ENCODE measurements at places on chromosomes 13 and 19.
A peak's percentile ranks its signal among the peaks of the same experiment; 100 is the strongest.

- no peak for DNase-seq
Observed at GRCh38 chr13:73365252-73365651, 306.4 kb downstream of the KLF5 start.

GRCh38 chr19:12987190-12987589 is 8.1 kb upstream of the NFIX start:
- no peak for DNase-seq

- DNase-seq, result no peak
Observed at GRCh38 chr13:78997902-78998629, 339.1 kb upstream of the OBI1 start.

GRCh38 chr19:45558399-45558878 is 26.2 kb downstream of the OPA3 start:
- DNase-seq, result no peak

DNA sequence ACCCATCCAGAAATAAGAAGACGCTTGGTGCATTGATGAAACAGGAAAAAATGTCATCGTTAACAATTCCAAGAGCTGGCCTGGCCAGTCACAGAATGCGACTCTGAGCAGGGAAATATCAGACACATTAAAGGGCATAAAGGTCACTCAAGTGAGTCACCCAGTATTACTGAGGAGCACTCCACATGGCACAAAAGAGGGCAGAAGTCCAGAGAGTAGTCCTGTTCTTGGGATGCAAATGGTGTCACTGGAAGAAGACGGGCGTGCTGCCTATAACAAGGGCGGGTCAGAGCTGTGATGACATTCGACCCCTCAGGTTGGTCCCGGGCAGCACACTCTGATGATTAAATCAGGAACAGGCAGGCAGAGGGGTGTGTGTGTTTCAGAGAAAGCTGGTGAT is 720.3 kb downstream of the UQCRFS1 start:
- DNase-seq, result no peak

GRCh38 chr19:1924320-1924961 is 16.5 kb upstream of the CSNK1G2 start:
- DNase-seq, result no peak

DNA sequence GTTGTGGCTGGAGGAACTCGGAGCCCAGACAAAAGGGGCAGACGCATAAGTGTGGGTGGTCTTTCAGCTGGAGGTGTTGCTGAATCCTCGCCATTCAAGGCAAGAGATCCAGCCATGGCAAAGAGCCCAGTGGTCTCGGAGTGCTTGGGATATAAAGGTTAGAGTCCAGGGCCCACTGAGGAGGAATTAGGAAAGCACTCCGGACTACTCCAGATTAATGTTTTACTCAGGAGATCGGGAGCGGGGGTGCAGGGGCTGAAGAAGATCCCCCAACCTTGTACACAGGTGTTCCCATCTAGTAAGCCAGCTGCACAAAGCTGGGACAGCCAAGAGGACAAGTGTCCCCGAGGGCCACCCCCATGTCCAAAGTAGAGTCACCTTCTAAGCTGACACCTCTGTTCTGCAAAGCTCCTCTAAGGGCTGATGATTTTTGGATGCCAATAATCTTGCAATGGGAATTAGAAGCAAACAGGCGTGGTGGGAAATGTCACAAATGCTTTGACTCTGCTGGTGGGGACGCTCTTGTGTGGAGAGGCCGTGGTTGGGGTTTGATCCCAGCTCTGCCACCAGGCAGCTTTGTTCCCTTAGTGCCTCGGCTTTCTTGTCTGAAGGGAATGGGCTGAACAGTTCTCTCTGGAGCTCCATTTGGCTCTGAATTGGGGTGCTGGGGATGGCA is 194.3 kb upstream of the SOX1 start:
- DNase-seq, result peak; percentile 58

DNA sequence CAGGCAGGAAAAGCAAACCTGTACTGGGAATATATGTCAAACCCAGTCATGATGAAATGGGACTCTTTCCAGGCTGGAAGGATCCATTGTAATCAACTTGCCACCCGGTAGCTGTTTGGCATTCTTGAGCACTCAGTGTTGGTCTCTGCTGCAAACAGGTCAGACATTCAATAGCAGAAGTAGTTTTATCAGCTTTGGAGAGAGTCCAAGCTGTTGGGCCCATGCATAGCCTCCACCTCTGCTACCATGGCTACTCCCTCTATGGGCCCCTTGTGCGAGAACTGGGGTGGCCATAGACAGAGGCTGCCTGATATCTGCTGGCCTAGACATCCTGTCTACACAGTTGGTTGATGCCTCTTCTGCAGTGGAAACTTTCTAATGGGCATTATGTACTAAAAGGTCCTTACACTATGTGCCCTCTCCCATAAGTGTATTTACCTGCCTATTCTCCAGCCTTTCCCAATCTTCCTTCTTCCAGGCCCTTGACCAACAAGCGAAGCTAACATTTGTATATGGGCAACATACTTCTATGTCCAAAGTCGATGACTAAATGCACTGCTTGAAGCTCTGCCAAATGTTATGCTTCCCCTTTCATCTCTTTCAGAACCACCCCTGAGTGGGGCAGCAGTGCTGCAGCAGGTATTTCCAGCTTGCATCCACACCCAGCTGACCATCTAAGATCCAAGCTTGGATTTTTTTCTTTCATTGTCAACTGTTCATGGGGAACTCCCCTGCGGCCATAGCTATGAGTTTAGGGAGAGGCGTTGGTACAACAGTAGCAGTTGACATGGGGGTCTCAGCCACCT is 5.3 kb upstream of the RNF6 start:
- DNase-seq, result no peak

DNA sequence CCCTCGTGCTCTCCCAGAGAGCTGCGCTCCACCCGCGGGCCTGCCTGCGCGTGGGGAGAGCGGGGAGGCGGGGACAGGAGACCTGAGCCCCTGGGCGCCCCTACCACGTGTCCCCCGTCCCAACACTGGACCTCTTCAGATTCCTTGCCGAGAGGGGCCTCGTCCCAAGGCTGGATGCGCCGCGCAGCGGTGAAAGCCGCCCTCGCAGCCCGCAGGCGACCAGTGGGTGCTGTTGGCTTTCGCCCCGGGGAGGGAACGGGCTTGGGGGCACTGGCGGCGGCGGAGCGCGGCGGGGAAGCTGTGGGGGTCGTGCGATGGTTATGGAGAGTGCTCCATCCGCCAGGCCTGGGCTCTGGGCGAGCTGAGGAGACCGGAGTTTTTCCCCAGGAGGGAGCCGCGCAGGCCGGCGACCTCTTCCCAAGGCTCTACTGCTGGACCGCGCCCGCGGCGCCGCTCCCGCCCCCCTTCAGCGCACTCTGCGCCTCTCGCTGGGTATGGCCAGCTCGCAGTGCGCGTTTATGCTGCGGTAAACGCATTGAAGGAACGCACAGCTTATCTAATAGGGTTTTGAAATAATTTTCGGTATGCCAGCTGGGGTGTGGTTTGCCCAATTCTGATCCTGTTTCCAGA is 17.2 kb upstream of the RNF17 start:
- no peak for DNase-seq

DNA sequence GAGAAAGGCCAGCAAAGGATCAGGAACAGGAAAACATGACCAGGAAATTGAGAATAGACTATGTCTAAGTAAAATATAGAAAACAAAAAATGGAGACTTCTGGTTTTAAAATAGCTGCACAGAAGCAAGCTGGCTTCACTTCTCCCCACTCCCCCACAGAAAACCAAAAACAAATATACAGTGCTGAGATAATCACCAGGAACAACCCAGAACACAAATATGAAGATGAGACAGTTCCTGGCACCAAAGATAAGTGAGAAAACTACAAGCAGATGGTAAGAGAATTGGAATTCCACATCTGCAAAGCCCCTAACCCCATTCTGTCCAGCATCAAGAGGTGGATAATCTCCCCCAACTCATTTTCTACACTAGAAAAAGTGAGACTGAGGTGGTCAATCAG is 397.7 kb downstream of the SUCLA2 start:
- no peak for DNase-seq

GRCh38 chr19:383922-384798 is 24.8 kb downstream of the C2CD4C start:
- no peak for DNase-seq

GRCh38 chr19:18488838-18489626 is 32.8 kb downstream of the ELL start:
- no peak for DNase-seq

- no peak for DNase-seq
Observed at GRCh38 chr19:29714371-29714952, 599 bp downstream of the C19orf12 start.

GRCh38 chr13:101529422-101529821 is 76.9 kb downstream of the ITGBL1 start:
- no peak for DNase-seq

DNA sequence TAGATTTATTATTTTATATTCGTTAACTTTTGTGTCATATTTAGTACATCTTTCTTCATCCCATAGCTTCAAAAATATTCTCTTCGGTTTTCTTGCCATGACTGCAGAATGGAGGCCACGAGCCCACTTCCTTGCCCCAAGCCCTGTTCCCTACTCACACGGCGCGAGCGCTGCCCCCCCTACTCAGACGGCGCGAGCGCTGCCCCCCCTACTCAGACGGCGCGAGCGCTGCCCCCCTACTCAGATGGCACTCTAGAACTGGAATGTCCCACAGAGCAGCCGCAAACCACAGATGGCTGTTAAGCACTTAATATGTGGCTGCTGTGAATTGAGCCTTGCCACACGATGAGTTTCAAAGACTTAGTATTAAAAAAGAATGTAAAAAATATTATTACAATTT is 102.2 kb upstream of the PEG3 start:
- no peak for DNase-seq

GRCh38 chr19:23318143-23318542 is 67.9 kb upstream of the ZNF724 start:
- DNase-seq, result no peak

Data from vagina (tissue), 2 donors.